ENCODE measurements at places on chromosomes 4 and X.

DNA sequence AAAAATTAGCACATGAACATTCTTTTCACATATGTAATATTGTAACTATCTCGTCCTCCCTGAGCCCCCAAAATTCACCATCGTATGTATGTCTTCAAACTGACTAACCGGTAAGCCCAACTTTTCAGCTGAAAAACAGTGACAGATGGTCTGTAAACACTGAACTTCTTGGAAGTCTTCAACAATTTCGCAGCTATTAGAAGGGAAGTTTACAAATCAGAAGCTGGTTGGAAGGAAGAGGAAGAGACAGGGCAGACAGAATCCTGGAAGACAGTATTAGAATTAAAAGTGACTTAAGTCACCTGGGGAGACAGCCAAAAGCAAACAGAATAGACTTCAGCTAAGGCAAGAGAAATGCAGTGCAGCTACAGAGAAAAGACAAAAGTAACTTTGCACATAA lies 858.4 kb downstream of the ADGRL3 start:
- no peak for DNase-seq

GRCh38 chr4:122205687-122206086 lies 53.6 kb downstream of the BLTP1 start:
- DNase-seq, result no peak

DNA sequence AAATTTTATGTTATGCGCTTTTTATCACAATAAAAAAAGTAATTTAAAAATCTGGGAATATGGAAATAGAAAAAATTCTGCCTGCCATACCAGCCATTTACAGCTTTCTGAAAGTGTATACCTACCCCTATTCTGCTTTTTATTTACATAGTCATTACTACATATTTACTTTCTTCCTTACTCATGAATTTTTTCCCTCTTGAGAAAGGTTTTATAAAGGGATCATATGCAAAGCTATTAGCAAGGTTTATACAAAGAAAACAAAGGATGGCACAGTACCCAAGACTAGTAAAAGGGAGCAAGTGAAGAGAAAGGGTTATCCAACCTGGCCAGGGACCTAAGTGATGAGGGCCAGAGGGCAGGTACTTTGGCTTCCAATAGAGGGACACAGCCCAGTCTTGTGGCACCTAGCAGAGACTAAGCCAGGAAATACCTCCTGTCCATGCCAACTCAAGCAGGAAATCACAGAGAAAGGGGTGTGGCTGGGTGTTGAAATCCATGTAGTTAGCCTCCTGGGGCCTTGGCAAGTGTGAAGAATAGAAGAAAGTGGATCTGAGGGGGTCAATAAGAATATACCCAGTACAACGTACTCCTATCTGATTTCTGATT lies 207.3 kb upstream of the VEGFC start:
- DNase-seq, result no peak

DNA sequence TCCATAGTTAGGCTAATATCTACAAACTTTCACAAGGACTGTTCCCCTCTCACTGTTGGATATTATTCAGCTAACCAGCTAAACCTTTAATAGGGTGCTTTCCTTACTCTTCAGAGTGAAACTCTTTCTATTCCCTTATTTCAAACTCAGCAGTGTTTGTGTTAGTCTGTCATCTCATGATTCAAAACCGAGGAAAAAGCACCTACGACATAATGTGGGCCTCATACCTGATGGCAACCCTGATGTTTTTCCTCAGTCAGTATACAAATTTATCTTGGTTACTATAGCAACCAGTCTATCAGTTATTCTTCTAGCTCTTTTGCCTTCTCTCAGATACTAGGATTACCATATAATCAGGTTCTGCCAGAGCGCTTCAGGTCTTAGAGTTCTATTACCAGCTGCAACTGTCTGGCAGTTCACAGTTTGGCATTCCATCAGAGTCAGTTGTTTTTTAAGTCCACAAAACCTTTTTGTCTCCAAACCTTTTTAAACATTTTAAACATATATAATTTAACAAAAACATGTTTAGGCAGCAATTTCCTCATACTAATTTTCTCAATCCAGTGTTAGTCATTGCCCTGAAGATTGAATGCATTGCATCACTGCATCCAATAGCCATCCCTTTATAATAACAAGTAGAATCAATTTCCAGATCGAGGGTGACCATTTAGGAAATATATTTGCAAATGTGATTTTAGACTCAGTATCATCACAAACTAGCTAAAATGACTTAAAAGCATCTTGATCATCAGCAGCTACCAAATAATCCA lies 7.4 kb downstream of the WDR44 start:
- no peak for DNase-seq

GRCh38 chr4:28682847-28683246 lies 1822.2 kb downstream of the STIM2 start:
- DNase-seq, result no peak

DNA sequence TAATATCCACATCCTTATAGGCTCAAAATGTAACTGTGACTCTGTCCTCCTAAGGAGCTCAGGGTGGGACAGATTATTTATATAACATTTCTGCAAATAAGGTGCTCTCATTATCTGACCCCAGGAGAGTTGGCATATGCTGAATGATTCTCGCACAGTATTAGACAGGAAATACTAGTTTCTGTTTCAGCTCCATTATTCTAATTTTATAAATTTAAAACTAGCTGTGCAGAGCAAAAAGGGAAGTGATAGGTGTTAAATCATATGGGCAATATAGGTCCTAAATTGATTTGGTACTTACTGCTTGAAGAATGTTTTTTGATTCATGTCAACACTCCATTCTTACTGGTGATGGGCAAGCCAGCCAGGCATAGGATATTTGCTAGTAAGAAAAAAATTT lies 141.5 kb downstream of the GLRA2 start:
- no peak for DNase-seq

DNA sequence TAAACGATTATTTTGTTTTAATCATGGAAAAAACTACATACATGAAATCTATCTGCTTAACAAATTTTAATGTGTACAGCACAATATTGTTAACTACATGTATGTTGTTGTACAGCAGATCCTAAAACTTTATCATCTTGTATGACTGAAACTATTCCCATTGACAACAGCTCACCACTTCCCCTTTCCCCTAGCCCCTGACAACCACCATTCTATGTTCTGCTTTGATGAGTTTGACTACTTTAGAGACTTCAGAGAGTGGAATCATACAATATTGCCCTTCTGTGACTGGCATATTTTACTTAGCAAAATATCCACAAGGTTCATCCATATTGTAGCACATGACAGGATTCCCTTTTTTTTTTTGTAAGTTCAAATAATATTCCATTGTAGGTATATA lies 185.9 kb downstream of the CFAP299 start:
- DNase-seq, result no peak

GRCh38 chr4:20297783-20298182 lies 46.1 kb downstream of the SLIT2 start:
- DNase-seq, result no peak

GRCh38 chr4:119240128-119240527 lies 27.6 kb downstream of the USP53 start:
- DNase-seq, result no peak

DNA sequence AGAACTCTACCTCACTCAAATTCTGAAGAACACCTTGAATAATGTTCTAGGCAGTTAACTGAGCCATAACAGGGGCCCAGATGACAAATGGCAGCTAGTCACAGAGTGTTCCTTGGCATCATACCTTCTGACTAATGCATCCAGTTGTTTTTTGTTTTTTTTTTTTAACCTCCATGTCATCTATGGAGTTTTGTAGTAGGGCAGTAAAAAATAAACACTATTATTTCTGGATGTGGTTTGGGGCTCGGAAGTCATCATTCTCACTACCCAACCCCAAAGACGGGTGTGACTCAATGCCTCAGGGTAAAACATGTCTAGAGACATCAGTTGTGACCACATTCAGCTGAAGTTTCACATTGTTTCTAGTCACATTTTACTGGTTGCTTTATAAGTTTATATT lies 31.2 kb upstream of the MCF2 start:
- DNase-seq, result no peak

DNA sequence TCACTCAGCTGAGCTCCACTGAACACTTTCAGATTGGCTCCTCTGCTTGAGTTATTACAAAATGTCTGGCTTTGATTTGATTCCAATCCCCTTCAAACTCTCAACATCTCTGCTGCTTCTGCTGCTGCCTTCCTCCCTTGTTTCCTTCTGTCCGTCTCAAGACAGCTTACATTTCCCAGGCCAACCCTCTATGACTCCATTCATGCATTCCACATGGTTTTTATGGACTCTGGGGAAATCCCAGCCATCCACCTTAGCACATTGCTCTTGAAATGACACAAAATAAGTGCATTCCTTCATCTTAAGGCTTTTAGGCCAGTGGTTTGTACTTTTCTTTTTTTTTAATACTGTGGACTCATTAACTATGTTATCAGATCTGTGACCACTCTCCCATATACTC lies 68.5 kb upstream of the TMEM164 start:
- no peak for DNase-seq

DNA sequence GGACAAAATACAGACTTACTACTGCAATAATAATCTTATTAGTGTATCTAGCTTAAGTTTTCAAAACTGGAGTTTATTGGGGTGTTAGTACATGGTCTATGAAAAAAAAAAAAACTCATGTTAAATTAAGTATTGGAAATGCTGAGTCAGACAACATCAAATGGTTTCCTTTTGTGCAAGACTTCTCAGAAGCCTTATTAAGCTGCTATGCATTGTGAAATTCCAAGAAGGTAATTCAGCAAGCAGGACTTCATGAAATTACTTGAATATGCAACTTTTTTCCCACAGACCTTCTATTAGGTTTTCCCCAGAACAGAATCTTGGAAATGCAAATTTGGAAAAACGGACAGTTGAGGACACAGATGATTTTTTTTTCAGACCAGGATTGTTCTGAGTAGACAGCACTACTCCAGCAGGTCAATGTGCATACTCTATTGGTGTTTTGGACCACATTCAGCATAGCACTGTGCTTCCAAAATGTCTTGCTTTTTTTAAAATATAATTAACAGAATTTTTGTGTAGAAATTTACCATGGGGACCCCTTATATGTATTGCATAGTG lies 568.8 kb upstream of the TENM3 start:
- no peak for DNase-seq

DNA sequence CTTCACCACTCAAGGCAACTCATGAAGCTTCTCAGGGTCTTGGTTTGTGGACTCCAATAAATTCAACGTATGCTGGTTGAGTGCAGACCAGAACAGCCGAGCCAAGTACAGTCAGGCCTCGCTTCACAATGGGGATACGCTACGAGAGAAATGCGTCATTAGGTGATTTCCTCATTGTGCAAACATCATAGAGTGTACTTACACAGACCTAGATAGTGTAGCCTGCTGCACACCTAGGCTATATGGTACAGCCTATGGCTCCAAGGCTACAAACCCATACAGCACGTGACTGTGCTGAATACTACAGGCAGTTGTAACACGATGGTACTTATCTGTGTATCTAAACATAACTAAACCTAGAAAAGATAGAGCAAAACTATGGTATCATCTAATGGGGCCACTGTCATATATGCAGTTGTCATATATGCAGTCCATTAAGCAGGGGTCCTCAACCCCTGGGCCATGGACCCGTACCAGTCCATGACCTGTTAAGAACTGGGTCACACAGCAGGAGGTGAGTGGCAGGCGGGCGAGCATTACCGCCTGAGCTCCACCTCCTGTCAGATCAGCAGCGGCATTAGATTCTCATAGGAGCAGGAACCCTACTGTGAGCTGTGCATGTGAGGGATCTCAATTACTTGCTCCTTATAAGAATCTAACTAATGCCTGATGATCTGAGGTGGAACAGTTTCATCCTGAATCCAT lies 31.5 kb downstream of the RTL5 start:
- DNase-seq, result no peak

GRCh38 chr4:181127171-181127570 lies 1116.0 kb upstream of the TENM3 start:
- DNase-seq, result no peak

DNA sequence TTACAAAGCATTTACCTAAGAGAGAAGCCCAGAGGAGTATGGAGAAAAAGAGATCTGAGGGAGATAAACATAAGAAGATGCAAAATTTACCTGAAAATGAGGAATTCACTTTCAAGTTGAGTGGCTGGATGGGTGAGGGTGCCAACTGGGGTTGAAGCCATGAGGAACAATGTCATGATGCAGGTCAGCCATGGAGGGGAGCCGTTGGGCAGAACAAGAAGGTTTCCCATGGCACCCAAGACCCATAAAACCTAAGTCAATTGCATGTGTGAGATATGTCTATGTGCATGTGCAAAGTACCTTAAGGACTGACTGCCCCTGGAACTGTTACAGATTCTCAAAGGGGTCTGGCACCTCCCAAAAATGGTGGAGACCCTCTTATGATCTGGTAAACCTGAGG lies 46.6 kb upstream of the PRRG1 start:
- DNase-seq, result no peak

GRCh38 chrX:9885150-9885549 lies 82.0 kb upstream of the CLDN34 start:
- no peak for DNase-seq

DNA sequence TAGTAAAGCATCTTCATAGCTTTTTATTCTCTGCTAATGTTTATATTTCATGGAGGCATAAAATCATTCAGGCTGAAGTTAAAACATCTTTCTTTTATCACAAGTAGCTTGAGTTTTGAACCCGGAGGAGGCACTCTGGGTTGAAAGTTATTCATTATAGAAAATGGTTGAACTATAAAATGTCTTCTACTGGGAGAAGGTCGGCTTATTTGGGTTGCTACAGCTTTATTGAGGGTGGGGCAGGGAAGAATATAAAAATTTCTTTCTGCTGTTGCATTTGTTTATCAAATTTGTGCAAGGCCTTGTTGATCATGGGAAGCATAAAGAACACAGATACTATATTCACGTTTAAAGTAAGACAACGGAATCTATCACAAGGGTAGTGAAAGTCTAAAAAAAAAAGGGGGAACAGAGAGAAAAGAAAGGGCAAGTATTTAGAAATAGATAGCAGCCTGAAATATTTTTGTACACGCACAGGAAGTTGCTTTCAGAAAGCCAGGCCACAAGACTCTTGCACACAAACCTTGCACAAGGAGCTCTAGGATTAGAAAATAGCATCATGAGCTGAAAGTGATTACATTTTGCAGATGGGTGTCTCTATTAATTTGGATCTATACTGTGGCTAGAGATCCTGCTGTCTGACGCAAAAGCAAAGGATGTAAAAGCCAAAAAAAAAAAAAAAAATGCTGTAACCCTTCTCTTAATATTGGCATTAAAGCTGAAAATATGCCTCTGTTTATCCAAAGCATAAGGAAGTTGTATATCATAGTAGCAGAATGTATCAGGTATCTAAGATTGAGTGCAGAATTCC lies 37.2 kb upstream of the FAM9C start:
- no peak for DNase-seq

All from mesothelial cell of epicardium (in vitro differentiated cells).